Kidney epithelial cell (primary cell): ENCODE measurements at places on chromosomes 3 and 15. TPM values are rescaled to one million over a fixed set of nuclear protein-coding genes. Genes with fewer than 3 reads are reported as not detected.

- DNase-seq, result no peak
Measured at GRCh38 chr3:26560081-26560480, 62.5 kb upstream of the LRRC3B start.

DNA sequence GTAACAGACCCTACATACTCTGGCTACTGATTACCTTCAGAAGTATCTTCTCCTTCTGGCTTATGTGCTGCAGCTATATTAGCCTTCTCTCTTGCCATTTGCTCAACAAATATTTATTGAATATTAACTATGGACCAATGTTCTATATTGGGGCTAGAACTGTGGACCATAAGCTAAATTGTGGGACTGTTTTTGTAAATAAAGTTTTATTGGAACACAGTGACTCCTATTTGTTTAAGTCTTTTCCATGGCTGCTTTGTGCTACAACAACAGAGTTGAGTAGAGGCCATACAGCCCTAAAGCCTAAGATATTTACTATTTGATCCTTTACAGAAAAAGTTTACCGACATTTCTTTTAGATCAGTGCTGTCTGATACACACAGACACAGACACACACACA is 20.3 kb upstream of the XIRP1 start:
- no peak for DNase-seq

DNA sequence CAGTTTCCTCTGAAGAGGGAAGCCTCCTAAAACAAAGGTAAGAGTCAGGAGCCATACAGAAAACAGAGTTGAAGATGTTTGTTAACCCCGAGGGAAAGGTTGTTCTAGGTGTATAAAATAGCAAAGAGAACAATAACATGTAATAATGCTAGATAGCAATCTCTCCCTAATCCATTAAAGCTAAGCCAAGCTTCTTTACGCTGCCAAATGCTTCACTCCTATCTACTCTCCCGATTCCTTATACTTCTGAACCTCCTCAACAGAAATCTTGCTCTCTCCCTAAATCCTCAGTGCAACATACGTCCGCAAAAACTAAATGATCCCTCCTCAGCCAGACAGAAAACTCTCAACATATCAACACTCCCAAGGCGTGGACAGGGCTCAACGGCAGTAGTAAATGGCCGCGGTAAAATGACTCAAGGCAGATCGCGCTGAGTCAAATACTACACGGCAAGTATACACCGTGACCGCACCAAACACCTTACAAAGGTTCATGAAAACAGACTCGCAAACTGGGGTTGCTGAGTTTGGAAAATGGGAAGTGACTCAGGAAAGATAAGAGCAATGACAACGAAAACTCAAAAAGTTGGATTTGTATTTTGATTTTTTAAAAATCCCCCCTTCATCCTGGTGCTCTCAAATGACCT is 682 bp downstream of the CLDND1 start:
- peak; percentile 44 for DNase-seq

- DNase-seq, result peak; percentile 50
Measured at GRCh38 chr3:7876741-7877297, 624.8 kb upstream of the LMCD1 start.

DNA sequence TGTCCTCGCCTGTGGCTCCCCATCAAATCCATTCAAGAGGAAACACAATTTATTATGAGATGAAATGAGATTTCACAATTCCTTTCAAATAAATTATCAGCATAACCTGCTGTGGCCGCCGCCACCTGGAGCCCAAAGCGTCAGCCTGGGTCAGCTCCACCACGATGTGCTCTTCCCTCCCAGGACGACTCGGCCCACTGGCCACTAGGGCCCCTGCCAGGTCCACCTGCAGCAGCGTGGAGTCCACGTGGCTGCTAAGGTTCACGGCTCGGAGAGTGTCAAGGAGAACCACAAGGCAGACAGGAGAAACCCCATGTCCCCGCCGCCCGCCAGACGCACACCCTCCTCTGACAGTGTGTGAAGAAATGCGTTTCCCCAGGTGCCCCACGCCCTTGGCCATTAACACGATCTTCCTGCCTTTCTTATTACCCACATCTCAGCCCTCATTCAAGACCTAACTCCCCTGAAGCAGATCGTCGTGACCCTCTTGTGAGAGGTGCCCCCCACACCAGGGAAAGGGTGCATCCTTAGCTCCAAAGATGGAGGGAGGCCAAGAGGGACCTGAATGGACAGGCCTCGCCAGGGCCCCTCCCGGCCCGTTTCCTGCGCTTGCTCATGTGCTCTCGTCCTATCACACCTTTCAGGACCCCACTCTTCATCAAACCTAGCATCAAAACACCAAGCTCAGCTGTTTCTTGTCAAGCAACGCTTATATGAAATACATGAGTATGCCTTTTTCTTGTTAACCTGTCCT is 80.6 kb downstream of the OCA2 start:
- DNase-seq, result no peak

DNA sequence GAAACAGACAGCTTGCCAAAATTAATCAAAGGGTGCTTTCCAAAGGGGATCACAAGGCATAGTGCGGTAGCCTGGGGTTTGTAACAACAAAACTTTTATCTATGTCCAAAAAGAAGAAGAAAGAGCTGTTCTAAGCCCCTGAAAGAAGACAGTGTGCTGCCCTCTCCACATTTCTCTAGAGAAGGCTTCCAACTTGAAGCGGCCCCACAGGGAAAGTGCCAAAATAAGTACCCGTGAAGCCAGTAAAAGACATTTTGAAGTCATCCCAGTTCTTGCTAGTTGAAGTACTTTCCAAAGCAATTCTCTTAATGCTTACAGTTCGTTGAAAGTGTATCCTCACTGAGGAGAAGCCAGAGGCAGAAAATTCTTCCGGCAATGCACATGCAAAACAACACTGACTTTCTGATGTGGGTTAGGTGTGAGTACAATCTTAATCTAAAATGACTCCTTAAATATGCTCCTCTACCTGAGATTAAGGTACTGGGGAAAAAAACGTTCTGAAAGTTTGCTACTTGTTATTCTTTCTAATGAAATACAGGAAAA is 21.3 kb downstream of the GPR15 start:
- DNase-seq, result no peak

GRCh38 chr3:195010551-195011100 is 260.3 kb downstream of the XXYLT1 start:
- DNase-seq, result no peak

DNA sequence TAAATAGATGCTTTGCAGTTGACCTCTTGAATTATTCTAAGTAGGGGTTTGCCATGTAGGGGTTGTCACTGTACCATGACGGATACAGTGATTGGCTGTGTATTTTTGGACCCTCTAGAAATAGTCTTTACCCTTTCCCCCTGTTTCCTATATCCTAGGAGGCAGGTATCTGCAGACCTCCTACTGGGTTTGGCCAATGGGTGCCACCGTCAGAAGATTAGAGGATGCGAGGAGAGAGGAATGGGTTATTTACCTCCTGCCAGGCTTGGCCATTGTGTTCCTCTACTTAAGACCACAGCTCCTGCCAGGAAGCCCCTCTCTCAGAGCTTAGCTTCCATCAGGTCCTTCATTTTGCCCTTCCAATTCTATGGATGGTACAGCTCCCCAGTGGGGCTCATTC is 40.2 kb upstream of the CLRN1 start:
- DNase-seq, result no peak

GRCh38 chr3:31974471-31974870 is 6.6 kb downstream of the OSBPL10 start:
- no peak for DNase-seq

DNA sequence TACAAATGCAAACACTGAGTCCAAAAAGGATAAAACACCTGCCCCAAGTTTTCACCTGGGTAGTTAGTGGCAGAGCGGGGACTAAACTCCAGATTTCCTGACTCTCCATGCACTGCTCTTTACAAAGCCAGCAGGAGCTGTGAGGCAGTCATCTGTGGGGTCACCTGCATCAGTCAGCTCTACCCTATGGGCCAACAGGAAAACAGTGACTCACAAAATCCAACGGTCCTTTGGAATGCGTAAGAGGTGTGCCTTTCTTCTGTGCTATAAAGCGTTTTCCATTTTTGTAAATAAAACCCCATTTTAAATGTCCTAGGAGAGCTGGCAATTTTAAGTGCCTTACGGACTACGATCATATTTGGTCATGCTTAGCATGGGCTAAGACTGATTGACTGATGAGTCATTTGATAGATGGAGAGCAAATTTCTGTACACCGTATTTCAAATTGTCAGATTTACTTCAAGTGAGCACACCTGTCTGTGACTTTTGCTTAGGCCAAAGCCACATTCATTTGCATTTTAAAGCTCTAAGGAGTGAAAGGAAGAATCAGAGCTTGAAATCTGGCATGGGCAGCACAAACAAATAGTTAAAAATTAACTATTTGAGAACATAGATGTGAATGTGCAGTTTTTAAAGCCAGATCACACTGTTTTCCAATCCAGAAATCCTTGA is 4.4 kb upstream of the COL8A1 start:
- DNase-seq, result peak; percentile 67

- DNase-seq, result no peak
Measured at GRCh38 chr15:95341686-95342085, 988.8 kb upstream of the NR2F2 start.

DNA sequence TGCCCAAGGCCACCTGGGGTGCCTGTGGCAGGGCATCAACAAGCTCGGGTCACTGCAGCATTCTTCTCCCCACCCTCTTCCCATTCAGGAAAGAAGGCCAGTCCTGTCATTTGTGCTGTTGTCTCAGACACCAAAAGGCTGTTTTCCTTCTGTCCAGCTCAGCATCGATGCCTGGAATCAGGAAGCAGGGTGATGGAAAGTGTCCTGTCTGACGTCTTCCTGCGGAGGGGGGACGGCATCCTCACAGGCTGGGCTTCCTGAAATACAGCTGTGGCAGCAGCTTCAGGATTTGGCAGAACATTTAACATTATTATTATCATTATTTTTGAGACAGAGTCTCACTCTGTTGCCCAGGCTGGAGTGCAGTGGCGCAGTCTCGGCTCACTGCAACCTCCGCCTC is 33.0 kb upstream of the ANKDD1A start:
- DNase-seq, result no peak

- DNase-seq, result peak; percentile 28
Measured at GRCh38 chr3:44198284-44199269, 43.1 kb upstream of the TOPAZ1 start.

DNA sequence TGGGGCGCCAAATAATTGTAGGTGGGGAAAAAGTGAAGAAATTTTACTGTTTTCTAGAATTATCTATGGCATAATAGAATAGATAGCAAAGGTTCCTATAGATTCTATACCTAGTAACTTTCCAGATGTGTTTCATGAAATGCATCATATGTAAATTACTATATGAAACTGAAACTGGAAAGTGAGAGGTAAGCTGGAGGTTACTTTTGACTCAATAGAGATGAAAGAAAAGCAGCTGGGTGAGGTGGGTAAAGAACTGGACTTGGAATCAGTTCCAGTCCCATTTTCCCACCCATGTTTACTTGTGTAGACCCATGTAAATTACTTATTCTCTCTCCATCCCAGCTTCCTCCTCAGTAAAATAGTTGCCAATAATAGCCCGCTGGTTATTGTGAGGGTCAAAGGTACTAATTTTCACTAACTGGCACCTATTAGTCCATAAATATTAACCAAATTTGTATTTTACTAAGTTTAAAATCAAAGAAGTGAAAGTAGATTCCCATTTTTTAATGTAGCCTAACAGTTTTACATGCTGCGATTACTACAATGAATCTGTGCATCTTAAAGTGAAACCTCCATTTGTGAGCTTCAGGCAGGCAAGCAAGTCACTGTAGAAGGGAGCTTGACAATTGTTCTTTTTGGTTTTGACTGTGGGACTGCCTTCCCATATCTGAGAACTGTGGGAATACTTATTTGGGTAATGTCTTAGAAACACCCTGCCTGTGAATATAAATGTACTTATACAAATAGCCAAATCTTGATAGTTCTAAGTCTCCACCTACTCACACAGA is 312.1 kb downstream of the SLC9A9 start:
- no peak for DNase-seq

GRCh38 chr3:80733522-80734176 is 965.9 kb upstream of the ROBO1 start:
- DNase-seq, result peak; percentile 65

- no peak for DNase-seq
Measured at GRCh38 chr3:69774029-69774428, 34.8 kb downstream of the MITF start.

- DNase-seq, result no peak
Measured at GRCh38 chr3:42084586-42084985, 6.6 kb upstream of the TRAK1 start.

GRCh38 chr3:33277193-33277882 is at the start of gene FBXL2:
Gene FBXL2, plus strand, starts transcription at chr3:33277442. Its CDS starts 71 bp downstream, at chr3:33277513.
- DNase-seq, result no peak

DNA sequence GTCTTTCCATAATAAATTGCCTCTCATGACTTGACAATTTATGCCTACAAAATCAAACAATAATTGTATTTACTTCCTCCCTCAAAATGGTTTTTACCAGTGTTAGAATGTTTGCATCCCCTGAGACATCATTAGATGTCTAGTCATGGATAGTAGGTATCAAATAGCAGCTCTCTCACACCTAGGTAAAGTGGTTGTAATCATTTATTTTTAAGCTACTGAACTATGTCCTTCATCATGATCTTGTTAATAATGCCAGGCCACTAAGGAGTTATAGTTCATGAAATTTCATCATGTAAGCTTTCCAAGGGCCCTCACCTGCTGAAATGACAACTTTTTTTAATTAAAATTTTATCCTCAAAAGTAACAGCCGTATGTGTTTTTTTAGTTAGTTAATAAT is 134.1 kb downstream of the ARPP21 start:
- DNase-seq, result no peak

GRCh38 chr3:31442755-31443154 is 90.0 kb upstream of the STT3B start:
- no peak for DNase-seq

GRCh38 chr15:30904812-30905211 is 1.1 kb downstream of the FAN1 start:
- DNase-seq, result no peak

- no peak for DNase-seq
Measured at GRCh38 chr3:153266619-153267018, 104.6 kb downstream of the RAP2B start.

GRCh38 chr3:27677565-27677964 is 44.6 kb downstream of the EOMES start:
- DNase-seq, result no peak

The FBXO40 gene
- total RNA-seq, result under 0.01 TPM in 1 of 2 replicates, not detected in the other

The DZIP1L gene
- 6.6 and 9.2 TPM in 2 replicates for total RNA-seq

The GUCA1C gene
- not detected in 2 replicates for total RNA-seq

The ISG20 gene
- 22.3 and 36.0 TPM in 2 replicates for total RNA-seq

The EXD1 gene
- 0.17 TPM in 1 of 2 replicates, not detected in the other for total RNA-seq

The KCNMB3 gene
- total RNA-seq, result 0.96 and 1.9 TPM in 2 replicates

The PRR20G gene
- 0.75 TPM in 1 of 2 replicates, not detected in the other for total RNA-seq

The ACKR4 gene
- not detected in 2 replicates for total RNA-seq

The SKOR1 gene
- total RNA-seq, result not detected in 2 replicates

The HRG gene
- total RNA-seq, result 0.13 and 0.14 TPM in 2 replicates

The ZNF197 gene
- 17.7 and 19.6 TPM in 2 replicates for total RNA-seq

The AMOTL2 gene
- 191 and 200 TPM in 2 replicates for total RNA-seq

The C3orf80 gene
- 1.2 TPM in 2 replicates for total RNA-seq

The DCBLD2 gene
- 553 and 624 TPM in 2 replicates for total RNA-seq

The TMEM43 gene
- total RNA-seq, result 79.5 and 83.7 TPM in 2 replicates

The FOXL2NB gene
- 2.2 and 2.7 TPM in 2 replicates for total RNA-seq

The OR5K2 gene
- not detected in 2 replicates for total RNA-seq

The IL17RE gene
- 2.8 and 3.6 TPM in 2 replicates for total RNA-seq
